T-helper 17 cell (primary cell): ENCODE measurements at places on chromosomes 11 and 22.

DNA sequence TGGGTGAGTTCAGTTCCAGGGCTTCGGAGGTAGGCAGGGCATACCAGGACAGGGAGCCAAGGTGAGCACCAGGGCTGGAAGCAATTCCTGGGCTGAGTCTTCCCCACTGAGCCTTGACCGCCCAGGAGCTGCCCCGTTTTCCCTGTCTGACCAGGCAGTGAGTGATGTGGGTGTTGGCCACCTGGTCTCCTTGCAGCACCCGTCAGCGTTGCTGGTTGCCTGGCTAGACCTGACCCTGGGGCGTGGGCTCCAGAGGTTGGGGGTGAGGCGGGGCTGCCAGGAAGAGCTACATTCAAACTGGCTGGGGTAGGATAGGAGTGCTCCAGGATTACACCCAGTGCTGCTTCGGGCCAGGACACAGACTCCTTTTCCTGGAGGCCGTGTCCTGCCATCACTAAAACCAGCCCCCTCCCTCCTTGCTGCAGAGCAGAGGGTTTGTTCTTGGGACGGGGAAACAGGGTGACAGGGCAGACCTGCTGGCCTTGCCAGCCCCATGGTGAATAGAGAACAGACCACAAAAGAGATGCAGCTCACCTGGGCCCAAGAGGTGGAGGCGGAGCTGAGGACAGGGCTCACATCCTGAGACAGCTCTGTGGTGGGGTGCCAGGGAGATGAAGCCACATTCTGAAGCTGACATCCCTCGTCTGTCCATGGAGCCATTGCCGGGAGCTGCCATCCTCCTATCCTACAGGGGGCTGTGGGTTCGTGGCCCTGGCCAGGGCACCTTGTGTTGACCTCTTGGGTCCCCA is 14.2 kb downstream of the INCENP start:
- DNase-seq: no peak

DNA sequence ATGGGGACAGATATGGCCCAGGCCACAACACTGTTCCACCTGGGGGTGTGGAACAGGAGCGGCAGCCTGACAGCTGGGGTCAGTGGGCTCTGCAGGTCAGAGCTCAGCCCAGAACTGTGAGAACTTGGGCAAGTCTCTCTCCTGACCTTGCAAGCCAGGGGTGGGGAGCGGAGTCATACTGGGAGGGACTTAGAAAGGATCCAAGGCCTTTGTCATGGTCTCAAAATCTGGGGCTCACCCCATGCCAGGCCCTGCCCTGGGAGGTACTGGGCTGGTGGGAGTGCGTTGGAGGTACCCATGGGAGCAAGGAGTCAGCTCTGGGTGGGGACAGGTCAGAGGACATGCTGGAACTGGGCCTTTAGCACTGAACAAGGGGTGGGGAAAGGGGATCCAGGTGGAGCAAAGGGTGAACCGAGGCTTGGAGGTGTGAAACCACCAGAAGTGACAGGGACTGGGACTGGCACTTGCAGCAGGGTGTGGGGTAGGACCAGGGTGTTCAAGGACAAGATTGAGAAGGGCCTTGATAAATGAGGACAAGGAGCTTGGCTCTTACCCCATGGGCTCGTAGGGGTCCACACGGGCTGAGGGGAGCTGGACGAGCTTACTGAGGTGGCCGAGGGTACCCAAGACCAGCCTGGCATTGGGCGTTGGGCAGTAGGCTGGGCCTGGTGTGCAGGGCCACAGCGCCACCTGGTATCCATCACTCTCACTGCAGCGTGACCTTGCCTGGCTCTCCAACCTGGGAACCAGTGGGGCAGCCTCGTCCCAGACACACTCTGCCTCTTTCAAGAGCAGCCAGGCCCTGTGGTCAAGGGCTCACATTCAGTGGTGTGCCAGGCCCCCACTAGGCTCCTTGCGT is 7.4 kb upstream of the PMM1 start:
- no peak for DNase-seq

DNA sequence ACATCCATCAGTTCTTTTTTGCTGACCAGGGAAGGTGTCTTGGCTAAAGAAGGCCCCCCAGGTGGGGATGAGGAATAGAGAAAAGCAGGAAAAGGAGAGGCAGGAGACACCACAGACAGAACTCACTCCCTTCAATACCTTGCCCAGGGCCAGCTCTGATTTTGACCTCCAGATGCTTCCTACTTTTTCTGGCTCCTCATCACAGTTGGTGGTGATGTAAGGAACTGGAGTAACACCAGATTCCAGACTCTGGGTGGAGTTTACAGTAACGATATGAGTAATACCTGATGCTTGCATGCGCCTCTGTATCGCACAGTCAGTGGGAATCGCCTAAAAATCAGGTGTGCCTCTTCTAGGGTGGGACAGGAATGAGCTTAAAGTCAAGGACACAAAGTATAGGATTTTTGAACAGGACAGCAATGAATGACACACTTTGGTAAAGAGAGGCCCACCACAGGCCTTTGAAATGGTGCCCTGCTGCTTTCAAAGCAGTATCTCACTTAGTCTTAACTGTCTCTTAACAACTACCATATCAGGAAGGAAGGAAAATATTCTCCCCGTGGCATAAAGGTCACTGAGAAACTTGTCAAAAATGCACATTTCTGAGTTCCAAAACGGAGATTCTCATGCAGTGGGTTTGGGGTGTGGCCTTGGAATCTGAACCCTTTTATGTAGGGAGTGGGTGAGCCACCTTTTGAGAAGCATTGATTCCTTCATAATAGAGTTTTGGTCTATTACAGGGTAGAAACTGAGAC is 140.8 kb downstream of the SNX19 start:
- no peak for DNase-seq

DNA sequence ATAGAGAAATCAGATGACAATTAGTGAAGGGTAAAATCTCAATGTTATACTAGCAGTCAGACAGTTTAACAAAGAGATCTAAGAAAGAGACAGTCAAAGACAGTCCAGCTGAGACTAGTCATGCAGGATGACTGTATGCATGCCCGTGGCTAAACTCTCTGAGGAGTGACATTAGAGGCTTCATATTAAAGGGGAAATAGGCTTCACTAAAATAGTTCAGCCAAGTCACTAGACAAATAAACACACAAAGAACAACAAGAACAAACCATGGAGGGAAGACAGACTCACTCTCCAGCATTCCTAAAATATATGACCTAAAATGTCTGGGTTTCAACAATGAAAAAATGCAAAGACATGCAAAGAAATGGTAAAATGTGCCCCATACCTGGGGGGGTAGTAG is 18.6 kb upstream of the APLNR start:
- no peak for DNase-seq

- DNase-seq: no peak
Measured at GRCh38 chr11:34492806-34493414, 20.7 kb downstream of the ELF5 start.

DNA sequence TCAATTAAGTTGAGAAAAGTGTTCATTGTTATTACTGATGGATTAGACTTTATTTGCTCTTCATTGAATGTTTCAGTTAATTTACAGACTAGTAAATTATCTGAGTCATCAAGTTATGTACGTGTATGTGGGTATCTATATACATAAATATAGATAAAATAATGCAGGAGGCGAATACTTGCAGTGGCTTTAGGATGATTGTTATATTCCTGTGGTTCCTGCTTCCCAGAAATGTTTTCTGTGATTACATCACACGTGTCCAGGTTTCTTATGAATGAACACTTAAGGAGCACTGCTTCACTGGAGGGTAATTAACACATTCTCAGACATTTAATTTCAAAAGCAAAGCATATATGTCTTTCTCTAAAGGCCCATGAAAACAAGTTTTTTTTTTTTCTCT is 28.4 kb downstream of the YAP1 start:
- DNase-seq: no peak

DNA sequence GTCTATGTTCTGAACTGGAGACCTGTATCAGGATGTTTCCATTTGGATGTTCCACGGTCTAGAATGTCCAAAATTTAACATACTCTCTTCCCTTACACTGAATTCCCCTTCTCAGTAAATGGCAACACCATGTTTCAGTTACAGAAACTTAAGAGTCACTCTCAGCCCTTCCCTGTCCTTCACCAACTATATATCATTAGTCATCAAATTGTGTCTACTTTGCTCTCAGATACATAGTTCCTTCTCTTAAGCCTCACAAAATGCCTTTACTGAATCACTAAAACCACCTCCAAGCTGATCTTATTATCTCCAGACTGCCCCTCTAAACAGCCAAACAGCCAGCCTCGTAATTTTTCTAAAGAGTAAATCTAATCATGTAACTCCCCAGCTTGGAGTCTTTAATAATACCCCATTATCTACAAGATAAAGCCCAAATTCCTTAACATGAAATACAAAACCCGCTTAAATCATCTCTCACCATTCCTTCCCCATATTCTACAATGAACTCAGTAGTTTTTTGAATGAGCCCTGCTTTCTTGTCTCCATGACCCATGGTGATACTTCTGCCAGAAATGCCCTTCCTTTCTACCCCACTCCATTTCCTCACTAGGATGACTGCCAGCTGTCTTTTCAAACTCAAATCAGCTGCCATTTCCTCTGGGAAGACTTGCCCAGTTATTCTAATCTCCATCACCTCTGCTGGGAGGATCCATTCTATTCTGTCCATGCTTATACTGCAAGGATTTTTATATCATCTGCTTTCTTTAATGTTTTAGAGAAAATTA is 102.7 kb upstream of the ARHGAP42 start:
- DNase-seq: no peak

- DNase-seq: no peak
Measured at GRCh38 chr11:60634126-60634525, 65.3 kb upstream of the MS4A8 start.

- no peak for DNase-seq
Measured at GRCh38 chr22:26904483-26904882, 247.1 kb downstream of the MIAT start.

DNA sequence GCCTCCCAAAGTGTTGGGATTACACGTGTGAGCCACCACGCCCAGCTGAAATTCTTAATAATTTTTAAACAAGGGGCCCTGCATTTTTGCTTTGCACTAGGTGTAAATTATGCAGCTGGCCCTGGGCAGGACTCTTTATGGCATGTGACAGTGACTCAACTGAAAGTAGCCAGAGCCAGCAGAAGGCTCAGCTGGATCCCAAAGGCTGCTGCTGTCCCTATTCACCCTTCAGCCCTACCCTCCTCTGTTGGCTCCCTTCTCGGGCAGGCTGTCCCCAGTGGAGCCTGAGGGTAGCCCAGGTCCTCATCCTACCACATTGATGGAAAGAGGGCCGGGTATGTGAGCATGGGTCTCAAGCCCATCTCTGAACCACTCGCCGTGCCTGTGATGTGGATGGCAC is 45.6 kb downstream of the CD82 start:
- no peak for DNase-seq

GRCh38 chr22:45418056-45418769 is 4.7 kb downstream of the RIBC2 start:
- DNase-seq: no peak

DNA sequence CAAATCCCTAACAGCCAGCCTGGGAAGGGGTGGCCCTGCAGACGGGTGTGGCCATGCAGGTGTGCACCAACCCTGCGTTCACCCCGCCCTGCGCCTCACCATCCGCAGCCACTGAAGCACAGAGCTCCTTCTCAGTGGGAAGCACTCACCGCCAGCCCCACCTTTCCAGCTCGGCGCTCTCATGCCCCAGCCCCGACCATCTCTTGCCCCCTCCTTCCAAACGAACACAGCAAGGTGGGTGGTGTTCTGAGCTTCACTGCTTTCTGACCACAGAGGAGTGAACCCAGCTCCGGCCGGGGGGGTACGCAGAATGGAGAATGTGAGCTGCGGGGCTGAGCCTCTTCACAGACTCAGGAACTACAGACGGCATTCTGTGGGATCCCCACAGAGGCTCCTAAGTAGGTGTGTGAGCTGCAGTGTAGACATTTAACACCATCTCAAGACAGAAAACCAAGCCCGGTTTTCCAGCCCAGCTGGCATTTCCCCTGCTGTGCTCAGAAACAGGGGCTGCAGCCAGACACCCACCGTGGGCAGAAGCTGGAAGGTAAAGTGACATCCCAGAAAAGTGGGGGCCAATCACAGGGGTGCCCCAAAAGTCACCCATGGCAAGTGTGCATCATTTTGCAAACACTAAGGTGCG is 88.4 kb upstream of the RTL6 start:
- DNase-seq: no peak

DNA sequence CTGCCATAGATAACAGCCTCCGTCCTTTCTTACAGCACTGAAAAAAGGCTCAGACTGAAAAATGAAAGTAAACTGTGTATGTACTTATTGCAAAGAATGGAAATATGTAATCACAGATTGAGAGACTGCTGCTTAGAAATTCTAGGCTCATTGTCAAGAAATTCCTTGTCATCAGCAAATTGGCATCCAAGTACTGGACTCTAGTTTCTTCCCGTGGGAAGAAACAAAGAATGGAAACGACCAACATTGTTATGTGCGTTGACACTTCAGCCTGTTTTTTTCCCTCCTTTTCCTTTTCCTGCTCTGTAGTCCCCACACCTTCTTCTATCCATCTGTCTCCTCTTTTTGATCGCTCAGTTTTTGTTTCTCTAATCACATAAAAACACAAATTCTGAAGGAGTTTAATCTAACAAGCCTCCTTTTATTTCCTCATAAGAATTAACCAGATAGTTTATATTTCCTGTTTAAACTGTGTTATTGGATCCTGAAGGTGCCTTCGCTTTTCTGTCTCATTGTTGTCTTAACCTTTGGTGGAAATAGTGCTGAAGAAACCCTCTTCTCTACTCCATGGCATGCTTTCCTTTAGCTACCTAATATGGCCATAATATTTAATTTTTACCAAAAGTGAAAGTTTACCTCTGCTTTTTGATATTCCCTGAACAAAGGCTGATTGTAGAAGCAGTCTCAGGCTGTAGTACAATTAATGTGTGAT is 20.0 kb upstream of the CASP12 start:
- DNase-seq: no peak

DNA sequence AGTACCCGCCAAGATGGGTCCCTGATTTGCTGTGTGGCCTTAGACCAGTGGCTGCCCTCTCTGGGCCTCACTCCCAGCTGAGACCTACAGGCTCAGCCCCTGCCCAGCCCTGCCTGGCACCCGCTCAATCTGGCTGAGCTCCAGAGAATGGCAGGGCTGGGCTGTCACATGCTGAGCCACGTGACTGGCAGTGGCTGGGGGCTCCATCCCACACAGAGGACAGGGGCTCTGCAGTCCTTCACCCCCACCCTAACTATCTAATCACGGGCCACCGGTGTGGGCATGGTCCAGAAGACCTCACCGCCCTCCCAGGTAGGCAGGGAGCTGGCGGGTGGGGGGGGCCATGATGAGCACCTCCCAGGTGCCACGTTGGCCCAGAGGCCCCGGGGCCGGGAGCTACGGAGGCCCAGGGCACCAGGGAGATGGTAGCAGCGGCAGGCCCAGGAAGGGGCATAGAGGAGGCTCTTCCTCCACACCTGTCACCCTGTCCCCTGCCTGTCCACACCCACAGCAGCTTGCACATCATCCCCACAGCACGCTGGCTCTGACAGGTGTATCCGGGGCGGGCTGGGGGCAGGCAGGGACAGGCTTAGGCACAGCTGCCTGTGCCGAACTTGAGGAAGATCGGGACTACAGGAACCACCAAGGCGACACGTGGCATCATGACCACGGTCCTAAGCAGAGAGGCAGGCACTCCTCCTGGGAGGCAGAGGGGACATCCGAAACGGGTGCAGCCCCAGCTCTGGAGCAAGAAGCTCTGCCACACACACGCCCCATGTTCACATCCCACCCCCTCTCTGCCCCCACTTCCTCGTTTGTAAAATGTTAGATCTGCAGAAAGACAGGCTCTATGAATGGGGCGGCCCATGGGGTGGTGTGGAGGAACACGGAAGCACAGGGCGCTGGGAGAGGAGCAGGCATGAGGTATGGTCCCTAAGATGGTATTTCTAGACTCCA is 1.5 kb upstream of the ALDH3B1 start:
- no peak for DNase-seq
